ENCODE measurements at places on chromosomes 7 and 10.

GRCh38 chr7:26011039-26011696 is 140.8 kb upstream of the NFE2L3 start:
- DNase-seq: no peak

DNA sequence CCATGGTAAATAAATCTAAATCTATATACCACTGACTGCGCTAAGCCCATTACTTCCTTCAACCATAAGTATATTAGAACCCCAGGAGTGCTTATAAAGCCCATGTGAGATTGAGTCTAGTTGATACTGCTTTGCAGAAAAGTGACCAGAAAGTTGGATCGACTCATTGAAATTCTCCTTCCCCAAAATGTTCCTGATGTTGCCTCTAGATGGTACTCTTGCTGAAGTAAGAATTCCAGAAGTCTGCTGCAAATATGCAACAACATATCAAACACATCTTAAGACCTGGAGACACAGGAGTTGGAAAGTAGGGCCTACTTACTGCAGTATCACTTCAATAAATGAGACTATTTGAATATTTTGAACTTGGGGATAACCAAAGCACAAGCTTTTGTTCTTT is 550.8 kb downstream of the IPMK start:
- no peak for DNase-seq

GRCh38 chr7:74455928-74456327 is 2.2 kb downstream of the GTF2IRD1 start:
- no peak for DNase-seq

GRCh38 chr7:29192323-29192722 is 2.3 kb upstream of the CHN2 start:
- no peak for DNase-seq

DNA sequence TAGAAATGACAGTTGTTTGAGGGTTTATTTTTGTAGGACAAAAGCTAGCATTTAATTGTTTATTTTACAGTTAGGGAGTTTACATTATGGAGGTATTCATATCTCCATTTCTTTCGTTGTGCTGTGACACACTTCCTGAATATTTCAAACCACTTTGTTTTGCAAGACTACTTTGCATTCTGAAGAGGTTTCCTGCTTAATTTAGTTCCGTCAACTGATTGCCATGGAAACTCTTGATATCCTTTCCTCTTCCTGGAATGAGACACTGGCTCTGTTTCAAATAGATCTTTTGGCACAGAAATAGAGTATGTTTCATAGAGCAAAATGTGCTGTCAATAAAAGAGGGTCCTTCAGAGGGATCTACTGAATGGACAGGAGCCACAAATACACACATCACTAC is 159.5 kb upstream of the AGR3 start:
- no peak for DNase-seq

DNA sequence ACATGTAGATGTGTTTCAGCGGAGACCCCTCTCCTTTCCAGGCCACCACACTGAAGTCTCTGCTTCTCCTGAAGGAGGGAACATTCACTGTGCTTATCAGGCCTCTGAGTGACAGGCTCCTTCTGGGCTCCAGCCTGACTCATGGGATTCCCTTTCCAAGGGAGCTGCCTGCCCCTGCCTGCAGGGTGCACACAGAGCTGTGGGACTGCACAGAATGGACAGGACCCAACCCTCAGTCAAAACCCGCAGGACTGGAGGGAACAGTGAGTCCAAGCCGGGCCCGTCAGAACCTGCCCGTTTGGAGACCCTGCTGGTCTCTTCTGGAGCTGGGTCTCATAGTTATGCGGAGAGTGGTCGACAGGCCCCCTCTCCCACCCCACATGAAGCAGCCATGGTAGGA is 32.6 kb downstream of the PLAC9 start:
- no peak for DNase-seq

- no peak for DNase-seq
These were observed 143.3 kb upstream of the TNS3 start for GRCh38 chr7:47725031-47725780.

- no peak for DNase-seq
These were observed 7.0 kb upstream of the ALDH18A1 start for GRCh38 chr10:95663496-95663895.

- DNase-seq: no peak
These were observed 275.2 kb downstream of the LRRTM3 start for GRCh38 chr10:67200913-67201564.

Measured in substantia nigra (tissue), 51 donors.